AG08396 (cell line): ENCODE measurements at places on chromosomes 7 and 10.
A peak's percentile ranks its signal among the peaks of the same experiment; 100 is the strongest.

GRCh38 chr10:63758080-63758479 lies 236.9 kb downstream of the REEP3 start:
- no peak for DNase-seq

- DNase-seq, result no peak
Observed at GRCh38 chr7:44398511-44398911, 73.1 kb upstream of the CAMK2B start.

GRCh38 chr7:154649434-154649833 lies 353.5 kb downstream of the PAXIP1 start:
- no peak for DNase-seq

GRCh38 chr10:63465293-63466143 lies at the start of gene JMJD1C:
TSS of gene JMJD1C (minus strand) at chr10:63465977. CDS start at chr10:63465662, 315 bp downstream.
- DNase-seq, result peak; percentile 89

- no peak for DNase-seq
Observed at GRCh38 chr10:14050598-14050997, 280.1 kb downstream of the FRMD4A start.

DNA sequence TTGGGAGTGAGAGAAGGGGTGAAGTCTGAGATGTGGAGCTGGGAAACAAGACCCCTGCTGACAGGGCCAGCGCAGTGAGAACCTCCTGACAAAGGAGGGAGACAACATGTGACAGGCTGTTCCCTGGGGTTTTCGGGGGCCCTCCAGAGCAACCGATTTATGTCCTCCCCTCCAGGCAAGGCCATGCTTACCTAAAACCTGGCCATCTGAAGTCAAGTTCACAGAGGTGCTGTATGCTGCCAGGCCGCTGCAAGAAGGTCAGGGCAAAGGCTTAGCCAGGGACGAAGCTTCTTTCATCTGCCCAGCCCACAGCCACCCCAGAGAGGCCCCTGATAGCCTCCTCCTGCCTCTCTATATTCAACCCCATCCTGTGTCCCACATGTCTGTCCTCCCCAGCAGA lies 20.6 kb downstream of the NPC1L1 start:
- DNase-seq, result no peak

DNA sequence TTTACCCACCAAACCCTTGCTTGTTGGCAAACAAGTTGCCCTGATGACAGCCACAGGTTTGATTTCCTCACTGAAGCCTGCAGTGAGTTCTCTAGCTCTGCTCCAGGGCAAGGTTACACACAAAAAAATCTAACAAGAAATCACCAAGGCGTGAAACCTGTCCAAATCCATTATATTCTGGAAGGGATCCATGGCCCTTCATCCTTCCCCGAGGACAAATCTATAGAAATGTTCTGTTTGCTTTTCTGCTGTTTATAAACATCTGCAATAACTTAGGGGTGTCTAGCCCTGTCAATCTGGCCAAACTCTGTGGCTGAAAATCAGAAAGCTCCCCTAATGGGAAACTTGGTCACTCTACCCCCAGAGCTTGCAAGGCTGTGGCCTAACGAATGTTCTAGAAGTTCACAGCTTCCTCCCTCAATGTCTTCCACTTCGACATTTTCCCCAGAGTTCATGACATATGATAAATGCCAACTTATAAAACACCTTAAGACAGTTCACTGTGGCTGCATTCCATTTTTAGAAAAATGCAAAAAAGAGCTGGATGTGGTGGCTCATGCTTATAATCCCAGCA lies 164.5 kb downstream of the PRPF18 start:
- DNase-seq, result no peak

DNA sequence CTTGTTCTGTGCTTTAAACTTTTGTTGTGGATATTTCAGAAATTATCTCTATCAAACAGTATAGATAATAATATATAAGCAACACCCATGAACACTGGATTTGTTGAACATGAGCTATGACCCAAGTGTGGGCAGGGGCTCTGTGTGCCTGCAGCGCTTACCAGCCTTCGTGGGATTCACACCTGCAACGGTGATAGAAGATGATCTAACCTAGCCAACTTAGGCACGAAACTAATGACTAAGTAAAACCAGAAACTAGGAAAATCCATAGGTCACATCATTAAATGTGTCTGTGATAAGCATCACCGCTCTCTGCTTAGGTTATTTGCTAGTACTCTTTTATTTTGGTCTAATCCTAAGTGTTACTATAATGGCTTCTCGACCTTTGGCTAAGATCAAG lies 18.0 kb downstream of the SPAG6 start:
- DNase-seq, result no peak

DNA sequence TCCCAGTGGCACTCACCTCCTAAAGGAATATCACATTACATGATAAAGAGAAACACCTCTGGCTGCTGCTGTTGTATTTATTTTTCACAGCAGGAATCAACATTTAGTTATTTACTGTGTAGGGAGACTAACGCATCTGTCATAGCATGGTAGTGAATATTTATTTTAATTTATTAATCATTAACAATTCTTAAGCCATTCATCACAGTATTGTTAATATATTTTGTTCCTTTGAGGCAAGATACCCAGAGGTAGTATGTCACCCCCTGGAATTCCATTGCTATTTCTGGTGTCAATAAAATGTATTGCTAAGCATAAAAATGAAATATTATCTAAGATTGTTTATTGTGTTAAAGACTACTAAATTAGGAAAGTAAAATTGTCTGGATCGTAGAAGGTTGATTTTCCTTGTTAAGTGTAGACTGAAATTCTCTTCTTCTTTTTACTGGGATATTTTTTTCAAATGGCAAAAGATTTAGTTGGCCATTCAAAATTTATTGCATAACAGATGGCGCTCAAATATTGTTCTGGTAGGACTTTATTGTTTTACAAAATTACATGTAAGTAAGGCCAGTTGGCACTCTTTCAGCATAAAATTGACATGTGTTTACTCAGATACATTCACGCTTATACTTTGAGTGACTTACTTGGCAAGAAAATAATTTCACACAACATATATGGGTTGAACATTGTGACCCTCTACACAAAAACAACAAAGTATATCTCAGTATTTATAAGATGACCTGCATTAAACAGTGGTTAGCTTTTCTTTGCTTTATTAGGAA lies 1358.7 kb upstream of the SORCS1 start:
- DNase-seq, result no peak

DNA sequence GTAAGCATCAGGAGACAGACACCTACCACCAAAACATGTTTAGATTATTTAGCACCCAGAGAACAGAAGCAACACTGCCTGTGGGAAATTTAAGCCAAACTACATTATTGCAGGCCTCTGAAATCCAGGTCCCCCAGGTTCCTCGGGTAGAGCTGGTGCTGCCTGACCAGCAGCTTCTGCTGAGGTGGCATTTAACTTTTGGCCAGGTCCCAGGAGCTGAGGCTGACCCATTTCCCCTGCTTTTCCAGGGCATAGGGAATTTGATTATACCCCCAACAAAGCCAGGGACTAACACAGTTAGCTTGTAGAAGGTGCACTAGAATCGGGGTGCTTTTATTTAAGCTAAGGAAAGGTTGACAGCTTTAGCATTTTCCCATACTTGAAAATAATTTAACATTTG lies 4.7 kb downstream of the LRRC4 start:
- no peak for DNase-seq

GRCh38 chr10:100744136-100744986 lies 1.0 kb upstream of the PAX2 start:
- peak; percentile 29 for DNase-seq

- no peak for DNase-seq
Observed at GRCh38 chr10:29033311-29033940, 255.4 kb upstream of the LYZL1 start.

GRCh38 chr7:81114633-81115032 lies 195.8 kb upstream of the SEMA3C start:
- DNase-seq, result no peak

DNA sequence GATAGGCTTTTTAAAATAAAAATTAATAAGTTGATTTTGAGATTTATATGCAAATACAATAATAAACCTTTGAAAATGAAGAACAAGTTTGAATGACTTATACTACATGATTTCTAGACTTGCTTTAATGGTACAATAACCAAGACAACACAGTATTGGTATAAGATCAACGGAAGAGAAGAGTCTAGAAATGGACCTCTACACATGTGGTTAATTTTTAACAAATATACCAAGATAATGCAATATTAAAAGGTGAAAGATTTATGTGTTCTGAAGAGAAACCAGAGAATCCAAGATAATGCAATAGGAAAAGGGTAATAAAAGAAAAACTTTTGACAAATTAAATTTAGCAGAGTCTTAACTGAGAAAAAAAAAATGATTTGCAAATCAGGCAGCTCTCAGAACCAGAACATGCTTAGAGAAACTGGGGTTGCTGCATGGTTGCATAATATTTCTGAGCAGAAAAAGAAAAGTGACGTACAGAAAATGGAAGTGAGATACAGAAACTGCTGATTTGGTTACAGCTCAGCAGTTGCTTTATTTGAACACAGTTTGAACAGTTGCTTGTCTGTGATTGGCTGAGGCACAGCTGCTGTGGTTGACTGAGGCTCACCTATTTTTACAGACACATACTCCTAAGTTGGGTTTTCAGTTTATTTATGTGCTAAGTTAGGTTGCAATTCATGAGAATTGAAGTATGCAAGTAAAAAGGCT lies 365.9 kb downstream of the CRPPA start:
- DNase-seq, result no peak

DNA sequence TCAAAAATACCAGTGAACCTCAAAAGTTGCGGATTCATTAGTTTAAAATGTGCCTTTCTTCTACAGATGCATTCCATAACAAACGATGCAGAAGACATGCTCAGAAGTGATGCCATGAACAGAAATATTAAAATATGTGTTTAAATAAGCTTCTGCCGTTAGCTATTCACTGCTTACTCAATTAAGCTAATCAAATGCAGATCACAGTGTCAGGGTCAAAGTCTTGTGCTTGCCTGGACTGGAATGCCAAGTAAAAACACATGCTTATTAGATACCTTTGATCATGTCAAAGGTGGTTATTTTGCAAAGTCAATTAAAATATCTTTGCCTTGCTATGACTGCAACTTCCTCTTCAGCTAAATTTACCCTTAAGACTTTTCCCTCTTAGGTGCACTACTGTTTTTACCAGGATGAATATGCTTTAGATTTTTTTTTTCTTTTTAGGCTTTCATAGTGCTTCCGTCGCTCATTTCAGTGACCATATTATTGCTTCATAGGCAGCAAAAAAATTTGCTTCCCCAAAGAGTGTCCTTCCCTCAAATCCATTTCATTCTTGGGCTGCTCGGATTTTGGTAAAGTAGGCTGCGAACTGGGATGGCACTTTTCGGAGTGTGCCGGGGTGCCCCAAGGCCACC lies 905 bp downstream of the ASB13 start:
- DNase-seq, result no peak

GRCh38 chr7:74464931-74465886 lies 11.5 kb downstream of the GTF2IRD1 start:
- no peak for DNase-seq

DNA sequence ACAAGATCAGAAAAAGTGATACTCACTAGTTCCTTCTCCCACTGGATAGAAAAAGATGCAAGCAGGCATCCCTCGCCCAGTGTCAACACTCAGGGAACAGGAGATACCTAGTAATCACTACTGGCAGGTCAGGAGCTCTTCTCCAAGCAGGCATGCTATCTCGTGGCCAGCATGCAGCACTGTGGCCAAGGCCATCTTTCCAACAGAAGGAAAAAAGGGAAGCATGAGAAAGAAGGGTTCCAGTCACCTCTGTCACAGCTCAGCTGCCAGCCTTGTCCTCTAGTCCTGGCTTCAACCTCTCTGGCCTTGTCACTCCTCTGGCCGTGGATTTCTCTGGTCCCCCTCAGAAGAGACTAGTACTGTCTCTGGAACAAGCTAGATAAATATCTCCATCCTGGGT lies 45.3 kb downstream of the DLG5 start:
- DNase-seq, result no peak

- DNase-seq, result no peak
Observed at GRCh38 chr10:72030762-72031543, 57.4 kb downstream of the SPOCK2 start.

DNA sequence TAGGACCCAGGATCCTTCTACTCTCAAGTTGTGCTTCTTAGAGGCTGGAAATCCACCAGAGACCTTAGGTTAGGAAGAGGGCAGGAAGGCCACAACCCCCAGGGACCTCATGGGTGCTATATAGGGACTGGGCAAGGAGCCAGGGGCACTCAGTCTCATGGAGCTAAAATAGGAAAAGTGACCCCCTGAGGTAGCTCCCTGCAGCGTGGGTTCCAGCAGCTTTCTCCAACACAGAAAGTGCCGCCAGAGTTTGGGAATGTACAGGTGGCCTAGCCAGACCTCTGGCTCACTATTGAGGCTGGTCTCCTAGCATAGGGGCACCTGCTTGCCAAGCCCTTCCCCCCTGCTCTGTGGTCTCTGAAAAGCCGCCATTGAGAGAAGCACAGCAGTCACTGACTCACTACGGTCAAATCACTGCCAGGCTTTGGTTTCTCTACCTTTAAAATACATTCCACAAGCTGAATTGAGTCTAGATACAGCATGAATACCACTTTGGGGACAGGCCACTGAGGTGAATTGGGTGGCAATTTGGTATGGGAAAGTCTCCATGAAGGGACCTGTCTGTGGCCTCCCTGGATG lies 333.2 kb upstream of the PODXL start:
- no peak for DNase-seq

GRCh38 chr7:47277321-47277781 lies 304.6 kb downstream of the TNS3 start:
- no peak for DNase-seq

DNA sequence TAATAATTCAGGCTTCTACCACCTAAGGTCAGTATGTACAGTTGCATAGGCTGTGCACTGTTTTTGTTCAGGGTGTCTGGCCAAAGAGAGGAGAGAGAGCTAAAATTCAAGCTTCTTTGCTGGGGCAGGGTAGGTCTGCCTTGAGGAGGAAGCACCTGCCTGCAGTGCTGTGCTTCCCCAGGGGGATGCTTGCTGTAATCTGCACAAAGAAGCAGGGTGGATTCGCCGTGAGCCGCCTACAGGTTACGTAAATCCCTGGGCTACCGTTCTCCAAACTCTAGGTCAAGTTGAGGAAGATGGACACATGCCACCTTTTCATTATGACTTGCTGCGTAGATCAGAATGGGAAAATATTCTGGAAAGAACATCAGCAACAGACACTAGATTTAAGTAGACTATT lies 543.3 kb downstream of the TNS3 start:
- DNase-seq, result no peak

DNA sequence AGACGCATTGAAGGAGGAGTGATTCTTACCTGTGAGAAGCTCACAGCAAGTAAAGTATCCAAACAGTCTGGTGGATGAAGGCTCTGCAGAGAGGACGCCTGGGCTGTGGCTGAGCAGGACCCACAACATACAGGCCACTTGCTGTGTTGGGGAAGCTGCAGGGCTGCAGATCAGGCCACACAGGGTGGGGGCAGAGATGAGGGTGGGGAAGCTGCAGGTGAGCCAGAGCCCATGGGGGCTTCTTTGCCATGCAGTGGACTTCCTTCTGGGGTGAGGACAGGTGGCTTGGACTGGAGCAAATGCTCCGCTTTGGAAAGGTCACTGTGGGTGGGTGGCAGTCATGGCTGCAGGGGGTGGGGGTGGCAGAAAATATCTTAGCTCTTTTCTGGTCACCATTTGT lies 214.8 kb downstream of the GLRX3 start:
- no peak for DNase-seq

- no peak for DNase-seq
Observed at GRCh38 chr10:33617381-33618080, 283.1 kb upstream of the NRP1 start.
